ENCODE measurements at places on chromosomes 16 and 17.

- DNase-seq: no peak
Measured at GRCh38 chr17:66301367-66301863, 998 bp upstream of the PRKCA start.

GRCh38 chr17:55561316-55561972, 50.2 kb upstream of the SMIM36 start:
- DNase-seq: no peak

- peak; percentile 84 for DNase-seq
Measured at GRCh38 chr17:56592487-56593085, 913 bp upstream of the NOG start.

GRCh38 chr17:72978593-72979218, 113.8 kb downstream of the SLC39A11 start:
- DNase-seq: no peak

DNA sequence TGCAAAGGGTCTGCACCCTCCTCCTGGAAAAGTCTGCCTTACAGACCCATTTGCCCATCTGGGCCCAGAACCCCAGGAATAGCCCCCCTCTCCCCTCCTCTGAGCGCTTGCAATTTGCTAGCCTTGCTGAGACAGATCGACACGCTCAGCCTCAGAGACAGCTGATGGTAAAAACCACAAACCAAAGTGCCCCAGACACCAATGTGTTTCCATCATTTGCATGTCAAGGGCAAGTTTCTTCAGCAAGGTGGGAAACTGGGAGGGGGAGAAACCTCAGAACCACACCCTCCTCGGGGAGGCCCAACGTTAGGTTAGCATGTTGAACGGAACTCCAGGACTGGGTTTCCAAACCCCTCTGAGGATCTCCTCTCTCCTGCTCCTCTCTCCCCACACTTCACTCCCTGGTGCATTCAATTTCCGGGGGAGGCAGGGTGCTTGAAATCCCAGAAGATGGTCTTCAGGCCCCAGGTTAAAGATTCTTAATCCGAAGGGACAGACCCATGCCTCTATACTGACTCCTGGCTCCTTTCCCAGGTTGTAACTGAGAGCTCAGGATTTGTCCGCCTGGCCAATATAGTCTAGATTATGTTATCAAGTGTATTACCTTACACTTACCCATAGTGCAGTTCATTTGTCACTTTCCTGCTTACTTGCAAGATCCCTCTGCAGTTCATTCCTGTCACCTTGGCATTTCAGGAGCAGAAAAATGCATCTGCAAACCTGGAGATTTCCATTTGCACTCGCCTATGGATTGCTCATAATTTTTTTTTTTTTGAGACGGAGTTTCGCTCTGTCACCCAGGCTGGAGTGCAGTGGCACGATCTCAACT, 1.3 kb upstream of the CUEDC1 start:
- DNase-seq: peak; percentile 49

- peak; percentile 49 for DNase-seq
Measured at GRCh38 chr16:50323335-50324011, 45.3 kb downstream of the BRD7 start.

GRCh38 chr17:47665655-47666054, 15.9 kb downstream of the KPNB1 start:
- no peak for DNase-seq

GRCh38 chr16:27928542-27928941, 135.0 kb downstream of the GSG1L start:
- DNase-seq: no peak

- no peak for DNase-seq
Measured at GRCh38 chr17:66214884-66215528, 14.2 kb downstream of the APOH start.

- peak; percentile 20 for DNase-seq
Measured at GRCh38 chr17:17235212-17236174, 1.5 kb downstream of the FLCN start.

DNA sequence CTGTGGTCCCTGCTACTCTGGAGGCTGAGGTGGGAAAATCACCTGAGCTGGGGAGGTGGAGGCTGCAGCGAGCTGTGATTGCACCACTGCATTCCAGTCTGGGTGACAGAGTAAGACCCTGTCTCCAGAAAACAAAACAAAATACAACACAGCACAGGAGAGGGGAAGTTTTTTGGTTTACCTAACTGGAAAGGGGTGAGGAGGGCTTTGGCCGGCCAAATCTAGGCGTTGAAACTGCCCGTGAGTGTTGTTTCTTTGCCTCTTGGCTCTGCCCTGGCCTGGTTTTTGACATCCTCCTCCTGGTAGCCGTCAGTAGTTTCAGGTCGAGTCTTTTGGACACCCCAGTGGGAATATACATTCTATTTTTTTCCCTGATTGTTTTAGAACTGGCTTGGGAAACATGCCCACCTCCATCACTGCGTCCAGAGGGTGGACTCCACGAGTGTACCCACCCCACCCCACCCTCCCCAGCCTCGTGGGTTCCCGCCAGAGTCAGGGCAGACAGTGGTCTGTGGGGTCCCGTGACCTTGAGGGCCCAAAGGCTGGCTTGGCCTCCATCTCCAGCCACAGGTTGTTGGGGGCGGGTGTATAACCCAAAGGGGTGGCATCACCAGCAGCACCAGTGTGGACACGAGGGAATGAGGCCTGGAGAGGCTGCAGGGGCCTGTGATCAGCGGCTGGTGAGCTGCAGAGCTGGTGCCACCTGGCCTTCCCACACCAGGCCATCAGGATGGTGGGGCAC, 42.7 kb downstream of the NT5M start:
- no peak for DNase-seq

GRCh38 chr16:9381399-9381798, 290.0 kb downstream of the HAPSTR1 start:
- DNase-seq: no peak

DNA sequence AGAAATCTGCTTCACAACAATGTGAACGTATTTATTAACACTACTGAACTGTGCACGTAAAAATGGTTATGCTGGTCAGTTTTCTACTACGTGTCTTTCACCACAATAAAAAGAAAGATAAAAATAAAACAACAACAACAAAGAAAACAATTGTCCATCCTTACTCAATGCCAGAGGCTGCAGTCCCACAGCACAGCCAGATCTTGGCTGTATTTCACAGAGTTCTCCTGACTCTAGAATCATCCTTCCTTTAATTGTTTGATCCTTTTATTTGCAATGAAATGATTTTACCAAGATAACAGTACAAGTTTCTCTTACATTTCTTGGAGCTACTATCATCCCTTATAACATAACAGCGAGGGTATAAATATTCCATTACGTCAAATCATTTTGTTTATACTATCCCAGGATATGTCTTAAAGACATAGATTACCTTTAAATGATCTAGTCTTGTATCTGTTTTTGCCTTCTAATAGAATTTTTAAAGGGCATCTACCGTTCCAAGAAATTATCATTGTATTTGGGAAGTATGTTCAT, 103.3 kb downstream of the SLC39A11 start:
- DNase-seq: no peak

GRCh38 chr16:1310832-1311200, 1.4 kb downstream of the UBE2I start:
- DNase-seq: peak; percentile 37

DNA sequence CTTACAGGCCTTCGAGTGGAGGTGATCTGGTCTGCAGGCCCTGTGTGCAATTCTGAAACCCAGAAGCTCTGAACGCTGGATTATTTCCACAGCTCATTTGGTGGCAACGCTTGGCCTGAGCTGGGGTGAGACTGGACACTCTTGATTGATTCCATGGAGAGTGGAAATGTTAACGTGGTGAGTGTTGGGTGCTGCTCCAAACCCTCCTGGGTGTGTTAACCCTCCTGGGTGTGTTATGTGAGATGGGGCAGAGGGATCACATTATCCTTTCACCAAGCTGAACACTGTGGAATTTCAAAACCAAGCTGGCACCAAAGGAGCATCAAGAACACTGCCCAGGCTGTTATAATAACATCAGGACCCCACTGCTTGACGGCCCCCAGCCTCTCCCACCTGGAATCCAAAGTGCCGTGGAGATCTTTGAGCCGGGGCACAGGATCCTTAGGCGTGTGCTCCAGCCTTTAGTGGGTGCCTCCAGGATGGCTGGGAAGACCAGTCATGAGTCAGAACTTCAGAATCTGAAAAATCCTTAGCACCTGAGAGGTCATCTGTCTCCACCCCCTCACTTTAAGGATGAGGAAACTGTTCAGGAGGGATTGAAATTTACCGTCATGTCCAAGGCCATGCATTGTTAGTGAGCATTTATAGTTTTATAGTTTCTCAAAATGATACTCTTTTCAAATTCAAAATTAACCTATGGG, 75.0 kb downstream of the RPTOR start:
- DNase-seq: no peak

DNA sequence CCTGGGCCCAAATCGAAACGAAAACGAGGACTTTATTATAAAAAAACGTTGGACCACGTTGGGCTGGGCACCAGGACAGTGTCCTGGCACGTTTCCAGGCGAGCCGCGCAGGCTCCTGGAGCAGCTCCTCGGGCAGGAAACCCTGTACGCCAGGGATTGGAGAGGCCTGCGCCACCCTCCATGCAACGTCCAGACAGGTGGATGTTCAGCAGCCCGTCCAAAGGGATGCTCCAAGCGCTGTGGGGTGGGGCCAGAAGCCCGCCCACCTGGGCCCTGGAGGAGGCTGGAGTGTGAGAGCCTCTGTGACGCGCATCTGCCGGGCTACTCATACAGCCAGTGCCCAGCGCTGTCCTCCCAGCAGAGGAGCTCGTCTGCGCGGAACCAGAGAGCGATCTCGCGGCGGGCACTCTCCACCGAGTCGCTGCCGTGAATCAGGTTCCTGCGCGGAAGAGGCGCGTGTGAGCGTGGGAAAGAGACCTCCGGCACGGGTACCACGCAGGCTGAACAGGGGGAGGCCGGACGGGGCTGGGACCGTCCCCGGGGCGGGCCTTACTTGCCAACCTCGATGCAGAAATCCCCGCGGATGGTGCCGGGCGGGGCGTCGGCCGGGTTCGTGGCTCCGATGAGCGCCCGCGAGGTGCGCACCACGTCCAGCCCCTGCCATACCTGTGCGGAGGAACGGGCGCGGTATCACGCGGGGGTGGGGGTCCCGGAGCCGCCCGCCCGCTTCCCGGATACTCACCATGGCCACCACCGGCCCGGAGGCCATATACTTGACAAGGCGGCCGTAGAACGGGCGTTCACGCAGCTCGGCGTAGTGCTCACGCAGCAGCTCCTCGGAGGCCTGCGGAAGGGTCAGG, 785 bp downstream of the NME3 start:
- DNase-seq: no peak

GRCh38 chr16:50015631-50016030, 9.4 kb upstream of the CNEP1R1 start:
- DNase-seq: no peak

- no peak for DNase-seq
Measured at GRCh38 chr17:64739316-64740058, 77.4 kb upstream of the SMURF2 start.

DNA sequence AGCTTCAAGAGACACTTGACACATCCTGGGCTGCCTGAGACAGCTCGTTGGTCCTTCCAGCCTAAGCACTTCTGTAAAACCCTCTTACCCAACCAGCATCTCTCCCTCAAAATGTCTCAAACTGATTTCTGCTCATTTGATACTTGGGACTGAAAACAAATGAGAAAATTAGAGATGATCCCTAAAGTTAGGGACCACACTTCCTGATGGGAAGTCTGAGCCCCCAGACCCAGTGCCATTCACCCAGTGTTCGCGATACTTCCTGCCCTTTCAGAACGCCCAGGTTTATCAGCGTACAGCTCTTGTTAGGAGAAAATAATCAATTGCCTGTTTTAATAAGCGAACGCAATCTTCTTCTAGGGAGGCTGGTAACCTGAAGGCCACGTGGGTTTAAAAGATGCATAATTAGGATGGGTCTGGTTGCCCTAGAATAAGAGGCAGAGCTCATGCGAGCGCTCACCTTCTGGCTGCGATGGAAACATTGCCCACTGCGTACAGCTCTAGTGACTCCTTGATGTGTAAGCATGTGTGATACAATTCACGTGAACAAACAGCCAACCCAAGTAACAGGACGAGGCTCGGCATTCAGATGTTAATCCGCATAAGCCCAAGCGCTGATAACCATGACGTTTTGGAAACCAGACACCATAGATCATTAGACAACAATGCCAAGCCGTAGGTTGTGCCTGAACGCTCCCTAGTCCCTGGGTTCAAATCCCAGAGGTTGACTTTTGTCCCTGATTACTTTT, 213.1 kb downstream of the FOXL1 start:
- no peak for DNase-seq

DNA sequence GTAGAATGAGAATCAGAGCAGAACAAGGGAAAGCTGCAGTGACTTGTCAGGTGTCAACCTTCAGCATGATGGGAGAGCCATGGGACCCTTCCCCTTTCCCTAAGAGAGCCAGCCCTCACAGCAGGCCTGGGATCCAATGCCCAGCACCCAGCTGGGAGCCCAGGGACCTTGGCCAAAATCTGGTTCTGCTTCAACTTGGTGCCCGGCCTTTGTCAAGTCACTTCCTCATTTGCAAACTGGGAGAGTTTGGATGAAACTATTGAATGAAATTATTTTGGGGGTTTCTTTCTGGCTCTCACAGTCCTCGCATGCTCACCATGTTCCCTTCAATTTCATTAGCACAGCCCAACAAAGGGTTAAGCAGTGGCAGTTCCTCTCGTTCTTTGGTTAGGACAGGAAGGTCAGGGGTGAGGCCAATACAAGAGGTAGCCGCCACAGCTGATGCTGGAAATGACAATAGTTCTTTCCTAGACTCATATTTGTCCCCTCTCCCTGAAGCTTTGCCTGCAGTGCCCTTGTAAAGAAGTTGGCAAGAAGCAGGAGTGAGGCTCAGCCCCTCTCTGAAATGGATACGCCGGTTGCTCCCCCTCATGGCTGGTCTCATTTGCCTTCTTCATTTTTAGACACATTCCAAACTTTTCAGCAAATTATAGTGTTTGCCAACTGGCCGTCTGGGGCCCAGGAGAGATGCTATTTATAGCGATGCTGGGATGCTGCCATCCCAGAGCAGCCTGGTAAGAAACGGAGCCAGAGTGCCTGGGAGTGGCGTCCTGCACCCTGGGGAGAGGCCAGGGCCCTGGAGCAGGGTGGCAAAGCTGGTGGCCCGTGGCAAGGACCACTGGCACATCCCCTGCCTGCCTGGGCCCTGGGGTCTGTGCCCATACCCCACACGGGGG, 34.5 kb upstream of the MEOX1 start:
- DNase-seq: no peak

DNA sequence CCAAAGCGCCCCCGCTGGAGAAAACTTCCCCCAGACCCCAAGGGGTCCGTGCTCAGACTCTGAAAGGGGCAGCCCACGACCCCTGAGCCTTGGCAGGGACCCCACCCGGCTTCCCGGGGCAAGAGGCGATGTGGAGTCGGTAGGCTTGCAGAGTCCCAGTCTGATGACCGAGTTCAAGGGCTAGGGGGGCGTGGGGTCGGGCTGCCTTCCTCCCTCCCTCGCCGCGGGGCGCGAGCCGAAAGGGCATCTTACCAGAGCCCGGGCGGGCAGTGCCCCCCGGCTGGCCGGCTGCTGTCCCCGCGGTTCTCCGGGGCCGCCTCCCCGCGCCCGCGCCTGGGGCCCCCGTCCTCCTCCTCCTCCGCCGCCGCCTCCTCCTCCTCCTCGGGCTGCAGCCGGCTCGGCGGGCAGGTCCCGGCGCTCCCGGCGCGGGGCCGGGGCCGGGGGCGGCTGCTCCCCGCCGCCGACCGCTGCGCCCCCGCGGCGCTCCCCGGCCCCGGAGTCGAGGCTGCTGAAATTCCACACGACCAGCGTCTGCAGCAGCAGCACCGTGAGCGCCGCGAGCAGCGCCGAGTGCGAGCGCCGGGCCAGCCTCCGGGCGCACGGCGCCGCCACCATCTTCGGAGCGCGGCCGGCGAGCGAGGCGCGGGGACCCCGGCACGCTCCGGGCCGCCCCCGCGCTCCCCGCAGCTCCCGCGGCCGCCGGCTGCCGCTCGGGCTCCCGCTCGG, 415 bp downstream of the XYLT1 start:
- no peak for DNase-seq
